ENCODE measurements at places on chromosomes 6 and 20.

DNA sequence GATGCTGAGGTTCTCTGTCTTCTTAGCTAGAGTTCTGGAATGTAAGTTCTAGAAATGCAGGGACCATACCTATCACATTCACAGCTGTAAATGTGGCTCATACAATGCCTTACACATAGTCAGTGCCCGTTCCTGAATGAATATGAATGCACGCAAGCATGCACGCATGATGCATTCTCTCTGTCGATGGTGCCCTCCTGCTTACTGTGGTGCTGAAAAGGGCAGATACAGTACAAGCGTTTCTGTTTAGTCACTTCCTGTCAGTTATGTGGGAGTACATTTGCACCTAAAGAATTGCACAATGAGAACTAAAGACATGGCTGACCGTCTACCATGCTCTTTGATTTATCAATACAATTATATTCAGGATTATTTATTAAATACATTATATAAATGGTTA lies 152.2 kb upstream of the SOX4 start:
- no peak for DNase-seq

DNA sequence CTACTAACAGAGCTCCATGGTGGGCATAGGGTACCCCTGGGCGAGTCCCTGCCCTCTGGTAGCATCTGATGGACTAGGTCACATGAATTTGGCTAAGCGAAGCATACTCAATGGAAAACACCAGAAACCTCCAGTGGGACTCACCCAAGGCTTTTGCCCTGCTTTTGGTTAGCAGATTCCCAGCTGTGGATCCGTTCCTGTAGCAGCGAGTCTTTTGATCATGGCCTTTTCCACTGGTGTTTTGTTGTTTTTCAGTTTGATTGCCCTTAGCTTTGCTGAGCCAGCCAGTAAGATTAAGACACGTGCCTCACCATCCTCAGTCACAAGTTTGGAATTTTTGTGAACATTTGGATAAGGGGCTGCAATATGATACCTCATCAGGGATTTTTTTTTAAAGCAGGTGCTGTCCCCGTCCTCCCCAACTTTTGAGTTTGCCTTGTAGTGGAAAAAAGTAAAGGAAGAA lies 8.0 kb downstream of the TNFAIP3 start:
- DNase-seq: no peak

- peak; percentile 98 for DNase-seq
Observed at GRCh38 chr20:37693635-37694626, at the start of gene CTNNBL1. Gene CTNNBL1, plus strand, starts transcription at chr20:37694030. Its CDS starts 93 bp downstream, at chr20:37694123.

GRCh38 chr6:111777357-111777756 lies 95.9 kb downstream of the FYN start:
- no peak for DNase-seq

GRCh38 chr6:158808941-158809678 lies 10.1 kb downstream of the EZR start:
- DNase-seq: no peak

GRCh38 chr6:20893412-20893811 lies 359.2 kb downstream of the CDKAL1 start:
- no peak for DNase-seq

All from H9 (cell line).